Kidney glomerular epithelial cell (primary cell): ENCODE measurements at places on chromosomes 5 and 9.

- DNase-seq, result no peak
Measured at GRCh38 chr9:127059765-127060361, 62.6 kb downstream of the ANGPTL2 start.

DNA sequence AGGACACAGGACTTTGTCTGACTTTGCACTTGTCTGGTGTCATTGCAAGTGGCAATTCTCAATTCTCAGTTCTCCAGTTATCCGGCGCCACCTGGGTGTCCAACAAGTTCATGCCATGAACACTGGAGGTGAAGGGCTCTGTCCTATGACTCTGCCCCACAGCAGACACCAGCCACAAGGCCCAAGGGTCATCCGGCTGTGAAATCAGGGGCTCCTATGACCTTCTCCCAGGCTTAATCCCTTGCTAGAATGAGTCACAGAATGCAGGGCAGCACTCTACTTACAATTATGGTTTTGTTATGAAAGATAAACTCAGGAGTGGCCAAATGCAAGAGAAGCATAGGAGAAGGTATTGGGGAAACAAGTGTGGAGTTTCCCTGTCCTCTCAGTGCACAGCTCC, 392.0 kb downstream of the GADD45G start:
- no peak for DNase-seq

DNA sequence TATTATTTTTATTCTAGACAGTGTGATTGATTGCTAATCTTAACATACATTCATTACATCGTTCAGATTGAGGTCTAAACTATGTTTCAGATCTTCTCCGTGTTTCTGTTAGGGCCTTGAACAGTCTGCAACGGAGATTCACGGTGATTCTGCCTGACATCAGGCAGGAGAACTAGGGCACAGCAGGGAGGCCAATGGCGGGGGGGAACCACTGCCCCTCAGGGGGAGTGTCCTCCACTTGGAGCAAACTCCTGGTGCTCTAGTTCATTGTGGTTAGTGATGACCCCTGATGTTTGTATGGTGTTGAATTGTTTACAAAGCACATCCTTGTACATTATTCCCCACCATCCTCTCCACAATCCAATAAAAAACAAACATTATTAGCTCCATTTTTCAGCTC, 173.5 kb downstream of the ZNF608 start:
- DNase-seq, result no peak

GRCh38 chr5:75558981-75559632, 47.4 kb downstream of the POLK start:
- DNase-seq, result no peak

DNA sequence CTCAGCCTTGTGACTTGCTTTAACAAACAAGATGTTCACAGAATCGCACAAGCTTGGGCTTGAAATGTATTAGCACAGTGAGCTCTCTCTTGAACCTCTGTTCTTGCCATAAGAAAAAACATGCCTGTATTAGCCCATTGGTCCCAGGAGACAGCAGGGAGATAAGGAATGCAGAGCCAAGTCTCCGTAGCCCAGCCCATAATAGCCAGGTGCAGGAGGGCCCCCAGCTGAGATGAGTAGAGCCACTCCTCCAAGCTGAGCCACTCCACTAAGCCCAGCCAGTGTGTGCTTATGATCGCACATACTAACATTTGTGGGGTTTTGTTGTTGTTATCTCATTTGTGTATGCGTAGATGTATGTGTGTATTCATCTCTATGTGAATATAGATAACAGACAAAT, 21.6 kb upstream of the SVEP1 start:
- DNase-seq, result no peak

- no peak for DNase-seq
Measured at GRCh38 chr5:113524927-113525326, 11.4 kb downstream of the YTHDC2 start.
